ENCODE measurements at places on chromosomes 2 and 18. TPM values are rescaled to one million over a fixed set of nuclear protein-coding genes. Genes with fewer than 3 reads are reported as not detected.

DNA sequence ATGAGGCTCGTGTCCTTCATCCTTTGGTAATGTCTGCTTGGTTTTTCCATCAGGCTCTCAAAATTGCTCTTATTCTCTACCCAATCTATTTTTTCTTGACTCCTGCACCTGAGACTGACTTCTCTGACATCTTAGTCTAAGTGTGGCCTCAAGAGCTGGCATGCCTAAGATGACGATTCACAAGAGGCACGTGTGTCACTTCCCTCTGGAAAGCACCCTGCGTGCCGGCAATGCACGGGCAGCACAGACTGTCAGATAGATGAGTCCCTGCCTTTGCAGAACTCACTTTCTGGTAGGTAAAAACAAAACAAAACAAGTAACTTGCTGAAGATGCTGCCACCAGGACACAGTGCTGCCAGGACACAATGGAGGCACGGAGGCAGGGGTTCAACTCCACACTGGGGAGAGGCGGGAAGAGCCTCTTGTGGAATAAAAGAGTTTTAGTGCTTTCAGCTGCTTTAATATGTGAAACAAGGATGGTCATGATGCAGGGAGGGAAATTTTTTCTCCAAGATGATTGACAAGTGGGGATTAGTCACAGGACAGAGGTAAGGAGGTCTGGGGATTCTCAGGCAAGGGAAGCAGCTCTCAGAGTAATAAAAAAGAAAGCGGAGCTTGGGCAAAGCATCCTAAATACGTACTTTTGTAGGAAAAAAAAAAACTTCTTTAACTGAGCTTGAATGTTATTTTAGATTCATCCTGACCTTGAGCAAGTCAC lies 27.3 kb downstream of the CYB5A start:
- no peak for DNase-seq

- DNase-seq: no peak
These were observed 4.8 kb downstream of the TNP1 start for GRCh38 chr2:216855079-216855478.

GRCh38 chr2:74130211-74130995 lies 17.3 kb downstream of the BOLA3 start:
- DNase-seq: no peak

GRCh38 chr2:174051741-174052583 lies 86.8 kb upstream of the SP3 start:
- DNase-seq: no peak

GRCh38 chr18:80191264-80191663 lies 56.0 kb downstream of the PARD6G start:
- DNase-seq: peak; percentile 31

DNA sequence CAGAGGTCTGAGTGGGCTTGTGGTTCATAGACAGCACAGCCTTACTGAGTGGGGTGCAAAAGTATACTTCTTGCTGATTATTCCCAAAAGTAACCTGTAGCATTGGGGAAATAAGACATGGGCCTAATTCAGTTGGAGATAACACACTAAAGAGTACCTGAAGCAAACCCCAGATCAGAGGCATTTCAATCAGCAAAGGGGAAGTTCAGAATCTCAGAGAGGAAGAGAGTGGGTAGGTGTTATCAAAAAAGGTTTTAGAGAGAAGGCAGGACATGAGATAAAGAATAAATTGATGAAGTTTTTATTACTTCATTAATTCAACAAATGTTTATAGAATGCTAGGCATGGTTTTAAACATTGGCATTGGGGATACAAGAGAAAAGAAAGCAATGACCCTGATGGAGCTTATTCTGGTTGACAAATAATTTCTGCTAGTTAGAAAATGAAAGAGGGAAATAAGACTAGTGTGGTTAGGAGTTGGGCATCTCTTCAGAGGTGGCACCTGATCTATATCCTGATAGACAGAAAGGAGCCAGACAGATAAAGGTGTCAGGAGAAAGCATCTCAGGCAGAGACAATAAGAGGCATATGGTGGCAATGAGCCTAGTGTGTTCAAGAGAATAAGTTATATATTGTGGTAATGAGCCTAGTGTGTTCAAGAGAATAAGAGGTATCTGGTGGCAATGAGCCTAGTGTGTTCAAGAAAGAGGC lies 153.8 kb upstream of the SETBP1 start:
- no peak for DNase-seq

- DNase-seq: no peak
These were observed 249.5 kb upstream of the SPHKAP start for GRCh38 chr2:228430986-228431385.

- no peak for DNase-seq
These were observed 48.0 kb downstream of the BCL2L11 start for GRCh38 chr2:111168528-111169239.

DNA sequence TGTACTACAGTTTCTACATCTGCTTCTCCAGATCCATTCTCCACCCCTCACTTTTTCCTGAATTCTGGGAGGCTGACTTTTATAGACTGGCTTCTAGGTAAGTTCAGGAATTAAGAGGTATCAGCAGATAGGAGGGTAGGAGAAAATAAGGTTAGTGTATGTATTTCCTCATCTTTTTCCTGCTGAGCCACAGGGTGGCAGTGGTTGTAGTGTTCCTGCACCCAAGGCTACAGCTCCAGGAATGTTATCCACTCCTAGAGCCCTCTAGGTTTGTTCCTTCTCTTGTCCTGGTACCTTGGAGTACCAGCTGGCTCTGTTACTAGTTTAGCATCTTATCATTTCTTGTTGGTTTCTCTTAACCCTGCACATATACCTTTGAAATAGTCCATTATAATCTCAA lies 40.7 kb upstream of the C2orf66 start:
- no peak for DNase-seq

DNA sequence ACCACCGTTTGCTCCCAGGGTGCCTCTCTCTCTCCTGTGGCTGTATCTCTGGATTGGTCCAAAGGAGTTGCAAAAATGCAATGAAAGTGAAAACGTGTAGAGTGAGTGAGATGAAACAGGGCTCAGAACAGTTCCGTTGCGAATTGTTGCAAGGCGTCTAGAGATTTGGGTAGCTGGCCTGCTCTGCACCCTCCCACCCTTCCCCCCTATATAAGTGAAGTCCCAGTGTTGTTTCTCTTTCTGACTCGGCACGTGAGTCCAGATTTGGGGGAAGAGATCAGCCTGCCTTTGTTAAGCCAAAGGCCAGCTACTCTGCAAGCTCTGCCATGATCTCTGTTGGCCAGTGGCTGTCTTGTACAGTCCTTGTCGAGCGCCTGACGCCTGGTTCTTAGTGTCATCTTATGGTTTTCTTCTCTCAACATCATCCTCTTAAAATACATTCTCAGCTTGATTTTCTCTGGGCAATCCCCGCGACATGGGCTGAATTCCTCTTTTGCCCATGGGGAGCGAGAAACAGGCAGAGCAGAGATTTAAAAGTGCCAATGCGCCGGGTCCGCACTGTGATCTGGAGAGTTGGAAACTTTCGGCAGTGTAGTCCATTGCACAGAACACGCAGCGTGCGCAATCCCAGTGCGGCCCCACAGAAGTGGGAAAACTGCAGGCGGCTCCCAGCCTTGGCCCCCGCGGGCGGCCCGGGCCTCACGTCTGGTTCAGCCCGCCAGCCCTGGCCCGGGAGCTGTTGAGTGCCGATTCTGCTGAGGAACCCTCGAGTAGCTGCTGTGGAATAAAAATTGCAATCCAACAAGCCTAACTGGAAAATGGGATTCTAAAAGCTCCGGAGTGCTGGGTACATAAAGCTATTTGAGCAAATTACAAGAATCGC lies 9.3 kb downstream of the MEIS1 start:
- DNase-seq: no peak

DNA sequence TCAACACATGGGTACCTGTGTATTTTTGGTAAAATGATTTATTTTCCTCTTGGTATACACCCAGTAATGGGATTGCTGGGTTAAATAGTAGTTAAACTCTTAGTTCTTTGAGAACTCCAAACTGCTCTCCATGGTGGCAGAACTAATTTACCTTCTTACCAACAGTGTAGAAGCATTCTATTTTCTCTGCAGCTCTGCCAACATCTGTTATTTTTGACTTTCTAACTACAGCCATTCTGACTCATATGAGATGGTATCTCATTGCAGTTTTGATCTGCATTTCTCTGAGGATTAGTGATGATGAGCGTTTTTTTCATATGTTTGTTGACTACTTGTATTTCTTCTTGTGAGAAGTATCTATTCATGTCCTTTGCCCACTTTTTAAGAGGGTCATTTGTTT lies 180.6 kb downstream of the FSIP2 start:
- DNase-seq: no peak

DNA sequence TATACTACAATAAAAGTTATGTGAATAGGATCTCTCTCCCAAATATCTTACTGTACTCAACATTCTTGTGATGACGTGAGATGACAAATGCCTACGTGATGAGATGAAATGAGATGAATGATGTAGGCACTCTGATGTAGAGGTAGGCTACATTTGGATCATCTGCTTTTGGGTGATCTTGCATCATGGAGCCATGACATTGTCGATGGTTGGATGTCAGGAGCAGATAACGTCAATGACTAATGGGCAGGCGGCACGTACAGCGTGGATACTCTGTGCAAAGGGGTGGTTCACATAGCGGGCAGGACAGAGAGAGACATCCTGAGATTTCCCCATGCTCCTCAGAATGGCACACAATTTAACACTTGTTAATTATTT lies 40.8 kb upstream of the PPP1R1C start:
- DNase-seq: no peak

GRCh38 chr18:471716-472115 lies 28.8 kb downstream of the COLEC12 start:
- no peak for DNase-seq

GRCh38 chr2:109130723-109130995 lies 1.7 kb downstream of the SH3RF3 start:
- DNase-seq: no peak

DNA sequence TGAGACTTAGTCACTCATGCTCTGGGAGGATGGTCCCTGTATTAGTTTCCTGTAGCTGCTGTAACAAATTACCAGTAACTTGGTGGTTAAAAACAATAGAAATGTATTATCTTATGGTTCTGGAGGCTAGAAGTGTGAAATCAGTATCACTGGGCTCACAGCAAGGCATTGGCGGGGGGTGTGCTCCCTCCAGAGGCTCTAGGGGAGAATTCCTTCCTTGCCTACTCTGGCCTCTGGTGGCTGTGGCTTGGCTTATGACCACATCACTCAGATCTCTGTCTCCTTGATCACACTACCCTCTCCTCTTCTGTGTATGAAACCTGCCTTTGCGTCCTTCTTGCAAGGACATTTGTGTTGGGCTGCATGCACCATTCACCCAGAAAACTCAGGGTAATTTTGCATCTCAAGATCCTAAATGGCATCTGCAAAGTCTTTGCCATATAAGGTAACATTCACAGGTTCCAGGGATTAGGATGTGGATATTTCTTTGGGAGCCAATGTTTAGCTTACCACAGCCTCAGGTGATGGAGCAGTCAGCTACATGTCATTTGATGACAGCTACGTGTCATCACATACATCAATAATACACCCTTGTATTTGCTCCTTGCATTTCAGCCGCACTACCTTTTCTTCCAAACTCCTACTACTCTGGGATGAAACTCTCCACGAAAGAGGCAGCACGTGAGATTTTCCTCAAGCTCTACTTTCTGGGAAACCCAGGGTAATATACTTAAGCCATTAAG lies 49.6 kb upstream of the POU3F3 start:
- DNase-seq: no peak

DNA sequence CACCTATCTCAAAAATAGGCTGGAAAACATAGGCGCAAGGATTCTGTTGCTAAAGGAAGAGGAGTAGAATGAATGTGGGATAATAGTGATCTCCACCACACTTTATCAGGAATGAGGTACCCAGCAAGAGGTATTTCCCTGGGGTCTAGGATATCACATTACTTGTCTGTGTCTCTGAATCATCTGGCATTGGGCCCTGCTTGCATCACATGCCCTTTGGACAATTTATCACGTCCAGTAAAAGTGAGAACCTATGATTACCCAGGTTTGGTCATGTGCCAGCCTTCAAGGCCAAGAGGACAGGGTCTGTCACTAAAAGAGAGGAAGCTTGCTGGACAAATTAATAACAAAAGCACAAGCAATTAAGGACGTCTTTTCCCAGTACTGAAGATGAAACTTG lies 11.4 kb upstream of the TRAPPC8 start:
- no peak for DNase-seq

DNA sequence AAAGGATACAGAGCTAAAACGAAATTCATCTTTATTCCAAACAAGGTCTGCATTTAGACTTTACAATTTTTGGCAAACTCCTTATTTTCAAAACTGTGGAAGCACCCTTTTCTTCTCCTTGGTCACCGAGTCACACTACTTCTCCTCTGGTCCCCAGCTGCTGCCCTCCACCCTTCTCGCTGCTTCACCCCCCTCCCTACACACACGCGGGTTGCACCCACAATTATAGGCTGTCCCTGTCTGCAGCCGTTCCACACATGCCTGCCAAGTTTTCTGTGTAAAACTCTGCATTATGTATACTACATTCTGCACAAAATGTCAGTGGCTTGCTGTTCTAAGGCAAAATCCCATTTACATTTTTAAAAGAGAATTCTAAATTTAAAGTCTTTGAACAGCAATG lies 63.5 kb downstream of the PTPN2 start:
- DNase-seq: no peak

GRCh38 chr2:99072551-99072950 lies 69.0 kb upstream of the C2orf15 start:
- DNase-seq: no peak

- DNase-seq: no peak
These were observed 296.2 kb upstream of the SKOR2 start for GRCh38 chr18:47547539-47548202.

GRCh38 chr2:46273225-46273863 lies 23.9 kb upstream of the EPAS1 start:
- no peak for DNase-seq

GRCh38 chr2:24492421-24493279 lies 1.6 kb downstream of the NCOA1 start:
- no peak for DNase-seq

GRCh38 chr2:32805104-32806095 lies 141.4 kb upstream of the LTBP1 start:
- DNase-seq: no peak

- DNase-seq: no peak
These were observed 22.4 kb downstream of the RAB1A start for GRCh38 chr2:65107530-65107929.

- DNase-seq: no peak
These were observed 199.1 kb upstream of the UBE2E3 start for GRCh38 chr2:180781276-180781675.

DNA sequence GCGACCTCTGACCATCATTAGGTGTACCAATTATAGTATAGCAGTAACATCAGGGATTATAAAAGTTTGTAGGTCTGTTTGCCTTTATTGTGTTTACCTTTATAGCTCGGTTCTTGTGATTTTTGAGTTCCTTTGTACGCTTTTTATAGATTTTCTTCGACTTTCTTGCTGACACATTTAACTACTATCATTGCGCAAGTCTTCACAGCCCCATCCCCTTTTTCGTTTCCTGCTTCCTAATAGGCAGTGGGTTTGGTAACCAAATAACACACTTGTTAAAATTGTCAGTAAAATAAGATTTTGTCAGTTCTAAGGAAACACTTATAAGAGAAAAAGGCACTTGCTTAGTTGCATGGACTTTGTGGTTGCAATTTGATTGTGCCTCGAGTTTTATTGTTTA lies 541.5 kb downstream of the LRP1B start:
- DNase-seq: no peak

GAL3ST2 gene
- not detected for total RNA-seq

LYG2 gene
- not detected for total RNA-seq

FAM228A gene
- total RNA-seq: 3.9 TPM

NETO1 gene
- 6.0 TPM for total RNA-seq

UGT1A6 gene
- not detected for total RNA-seq

RAB27B gene
- total RNA-seq: 0.62 TPM

TDRD15 gene
- 0.13 TPM for total RNA-seq

FER1L5 gene
- total RNA-seq: 0.71 TPM

THSD7B gene
- total RNA-seq: 9.4 TPM

DLGAP1 gene
- 0.98 TPM for total RNA-seq

CNGA3 gene
- total RNA-seq: not detected

AKAIN1 gene
- not detected for total RNA-seq

IL37 gene
- not detected for total RNA-seq

Measured in sciatic nerve (tissue), 2 donors.